Smooth muscle cell of the pulmonary artery (primary cell): ENCODE measurements at places on chromosomes 7 and 10. TPM values are rescaled to one million over a fixed set of nuclear protein-coding genes. Genes with fewer than 3 reads are reported as not detected.

PALD1 gene
- total RNA-seq = 0.40 and 1.4 TPM in 2 replicates

FXYD4 gene
- total RNA-seq = not detected in 2 replicates

PLEKHS1 gene
- not detected in 2 replicates for total RNA-seq

ITGA8 gene
- 43.7 and 210 TPM in 2 replicates for total RNA-seq

CLCN1 gene
- total RNA-seq = 0.07 TPM in 1 of 2 replicates, not detected in the other

H2BK1 gene
- total RNA-seq = not detected in 2 replicates

ANKRD2 gene
- total RNA-seq = 0.33 and 1.1 TPM in 2 replicates

AKR1D1 gene
- 0.07 TPM in 1 of 2 replicates, not detected in the other for total RNA-seq

PRR15 gene
- total RNA-seq = 0.20 and 0.39 TPM in 2 replicates

CFAP43 gene
- 0.23 and 0.52 TPM in 2 replicates for total RNA-seq

HMX2 gene
- not detected in 2 replicates for total RNA-seq

NODAL gene
- total RNA-seq = not detected in 2 replicates
